ENCODE measurements at places on chromosomes 5 and 9. TPM values are rescaled to one million over a fixed set of nuclear protein-coding genes. Genes with fewer than 3 reads are reported as not detected.

The BASP1 gene
- 170 TPM for total RNA-seq

The KCTD16 gene
- 33.0 TPM for total RNA-seq

The OR13D1 gene
- not detected for total RNA-seq

The TPM2 gene
- 1,826 TPM for total RNA-seq

The SPATA31C1 gene
- not detected for total RNA-seq

The HTR4 gene
- not detected for total RNA-seq

The CAMSAP1 gene
- 38.7 TPM for total RNA-seq

The DNM1 gene
- 14.2 TPM for total RNA-seq

The CARTPT gene
- not detected for total RNA-seq

The PLEKHG4B gene
- total RNA-seq: 0.30 TPM

The CPLANE1 gene
- 24.3 TPM for total RNA-seq

The BSPRY gene
- not detected for total RNA-seq

The PTPRD gene
- 34.7 TPM for total RNA-seq

The IL7R gene
- total RNA-seq: 3.6 TPM

The PTGS1 gene
- 2.6 TPM for total RNA-seq

The SH3GL2 gene
- not detected for total RNA-seq

The SH3PXD2B gene
- 51.0 TPM for total RNA-seq

The ANKRD18B gene
- 35.6 TPM for total RNA-seq

The PCDHGA3 gene
- total RNA-seq: 2.1 TPM

The GPR150 gene
- under 0.01 TPM for total RNA-seq

The SNCAIP gene
- total RNA-seq: 13.1 TPM

Data from smooth muscle cell of the umbilical artery (primary cell).